ENCODE measurements at places on chromosomes 6 and 20.

GRCh38 chr6:79117752-79118151 is 39.7 kb upstream of the PHIP start:
- DNase-seq: no peak

DNA sequence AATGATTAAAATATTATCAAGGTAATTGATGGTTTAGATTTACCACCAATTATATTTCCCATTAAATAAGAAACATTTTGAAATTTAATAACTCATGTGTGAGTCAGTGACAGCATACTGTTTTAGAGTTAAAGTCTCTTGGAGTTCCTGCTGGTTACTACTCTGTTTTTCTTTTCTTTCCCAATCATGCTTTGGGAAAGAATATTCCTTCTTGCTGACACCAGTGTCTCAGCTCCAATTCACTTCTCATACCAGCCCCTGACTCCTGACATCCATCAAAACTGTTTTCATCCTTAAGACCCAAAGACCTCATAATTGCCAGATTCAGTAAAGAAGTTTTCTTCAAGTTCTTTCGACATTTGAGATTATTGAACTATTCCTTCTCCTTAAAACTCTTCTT is 50.3 kb downstream of the AIG1 start:
- no peak for DNase-seq

DNA sequence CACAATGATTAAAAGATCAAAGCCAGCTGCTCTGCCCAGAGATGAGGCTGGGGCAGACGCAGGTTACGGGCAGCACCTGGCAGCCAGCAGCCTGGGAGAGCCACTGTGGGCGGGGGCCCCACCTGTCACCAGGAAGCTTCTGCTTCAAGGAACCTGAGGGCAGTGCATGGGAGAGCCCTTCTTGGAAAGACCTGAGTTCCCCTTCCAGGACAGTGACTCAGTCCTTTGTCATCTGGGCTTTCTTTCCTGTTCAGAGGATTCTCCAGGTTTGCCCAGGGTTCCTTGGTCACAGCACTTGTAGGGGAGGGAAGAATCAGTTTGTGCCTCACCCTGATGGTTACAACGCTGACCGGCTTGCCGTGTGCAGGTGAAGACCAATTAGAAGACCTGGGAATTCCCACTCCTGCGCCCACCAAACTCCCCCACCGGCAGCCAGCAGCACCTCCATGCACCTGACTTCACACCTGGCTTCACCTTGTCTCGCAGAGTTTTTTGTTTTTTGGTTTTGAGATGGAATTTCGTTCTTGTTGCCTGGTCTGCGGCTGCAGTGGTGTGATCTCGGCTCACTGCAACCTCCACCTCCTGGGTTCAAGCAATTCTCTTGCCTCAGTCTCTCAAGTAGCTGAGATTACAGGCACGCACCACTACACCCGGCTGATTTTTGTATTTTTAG is 2.0 kb downstream of the ZBP1 start:
- no peak for DNase-seq

GRCh38 chr6:49815166-49815565 is 28.1 kb upstream of the PGK2 start:
- DNase-seq: no peak

DNA sequence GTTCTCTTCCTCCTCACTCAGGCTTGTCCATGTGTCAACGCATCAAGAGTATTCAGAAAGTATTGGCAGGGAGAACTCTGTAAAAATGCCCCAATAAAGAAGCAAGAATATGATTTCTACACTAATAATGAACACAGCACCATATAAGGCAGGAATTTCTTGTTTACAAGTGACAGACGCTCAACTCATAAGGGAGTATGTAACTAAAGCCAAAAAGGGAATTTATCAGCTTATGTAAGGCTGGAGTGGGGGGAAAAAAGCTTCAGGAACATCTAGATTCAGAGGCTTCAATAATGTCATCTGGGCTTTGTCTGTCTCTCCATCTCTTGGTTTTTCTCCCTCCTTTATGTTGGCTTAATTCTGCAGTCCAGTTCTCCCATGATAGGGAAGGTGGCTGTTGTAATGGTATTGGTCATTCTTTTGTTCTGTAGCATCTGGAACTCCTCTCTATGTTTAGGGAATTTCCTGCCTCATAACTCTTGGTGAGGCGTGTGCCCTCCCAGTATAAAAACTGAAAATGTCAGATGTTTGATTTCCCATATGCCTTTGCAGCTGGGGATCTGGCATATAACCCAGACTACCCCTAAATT is 125.1 kb upstream of the COL21A1 start:
- no peak for DNase-seq

DNA sequence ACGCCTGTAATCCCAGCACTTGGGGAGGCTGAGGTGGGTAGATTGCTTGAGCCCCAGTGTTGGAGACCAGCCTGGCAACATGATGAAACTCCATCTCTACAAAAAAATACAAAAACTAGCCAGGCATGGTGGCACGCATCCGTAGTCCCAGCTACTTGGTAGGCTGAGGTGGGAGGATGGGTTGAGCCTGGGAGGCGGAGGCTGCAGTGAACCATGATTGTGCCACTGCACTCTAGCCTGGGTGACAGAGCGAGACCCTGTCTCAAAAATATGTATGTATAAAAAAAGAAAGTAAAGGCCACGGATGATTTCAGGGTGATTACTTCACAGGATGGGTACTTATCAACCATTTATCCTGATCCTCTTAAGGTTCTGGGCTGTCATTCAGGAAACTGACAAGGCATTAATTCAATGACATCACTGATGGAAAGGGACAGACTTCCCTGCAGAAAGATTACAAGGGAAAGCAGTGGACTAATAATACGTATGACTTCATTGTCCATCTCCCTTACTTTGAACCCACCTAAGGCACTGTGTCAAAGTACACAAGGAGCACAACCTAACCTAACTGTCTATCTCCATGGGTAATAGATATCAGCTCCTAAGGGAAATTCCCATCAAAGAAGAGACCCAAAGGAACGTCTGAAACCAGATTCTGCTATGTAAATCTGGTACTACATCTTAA is 61.2 kb downstream of the ZMYND8 start:
- no peak for DNase-seq

- peak; percentile 2 for DNase-seq
These were observed 10.2 kb downstream of the RPRD1B start for GRCh38 chr20:38043512-38044300.

- DNase-seq: no peak
These were observed 17.7 kb downstream of the LOC128125822 start for GRCh38 chr6:63589952-63590411.

GRCh38 chr6:81476881-81477280 is 275.6 kb downstream of the TENT5A start:
- no peak for DNase-seq

GRCh38 chr6:169048185-169048864 is 205.3 kb downstream of the THBS2 start:
- DNase-seq: no peak

DNA sequence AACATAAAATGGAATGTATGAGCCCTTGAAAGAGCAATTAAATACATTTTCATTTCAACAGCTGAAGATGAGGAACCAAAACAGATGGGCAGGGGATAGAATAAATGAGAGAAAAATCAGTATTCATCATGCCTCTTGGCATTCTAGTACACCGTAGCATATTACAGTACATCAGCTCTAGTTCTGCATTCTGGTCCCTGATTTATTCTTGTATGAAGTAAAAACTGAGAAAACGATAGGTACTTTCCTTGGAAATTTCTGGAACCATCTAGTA is 349.4 kb downstream of the ARHGAP18 start:
- DNase-seq: no peak

DNA sequence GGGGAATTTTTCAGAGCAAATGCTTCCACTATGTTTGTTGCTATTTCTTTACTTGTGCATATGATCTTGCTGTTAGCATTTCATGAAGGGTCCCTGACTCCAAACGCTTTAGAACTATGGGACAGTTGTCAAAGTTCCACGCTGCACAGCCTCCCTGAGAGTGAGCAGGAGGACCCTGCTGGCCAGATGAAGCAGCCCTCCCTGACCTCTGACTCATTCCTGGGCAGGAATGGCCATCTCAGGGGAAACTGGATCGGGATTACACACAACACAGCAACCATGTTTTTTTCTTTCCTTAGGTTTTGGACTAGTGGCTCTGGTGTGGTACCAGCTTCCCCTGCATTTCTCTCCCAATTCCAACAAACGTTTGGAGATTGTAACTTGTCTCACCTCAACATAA is 710.9 kb upstream of the AGPAT4 start:
- DNase-seq: no peak

DNA sequence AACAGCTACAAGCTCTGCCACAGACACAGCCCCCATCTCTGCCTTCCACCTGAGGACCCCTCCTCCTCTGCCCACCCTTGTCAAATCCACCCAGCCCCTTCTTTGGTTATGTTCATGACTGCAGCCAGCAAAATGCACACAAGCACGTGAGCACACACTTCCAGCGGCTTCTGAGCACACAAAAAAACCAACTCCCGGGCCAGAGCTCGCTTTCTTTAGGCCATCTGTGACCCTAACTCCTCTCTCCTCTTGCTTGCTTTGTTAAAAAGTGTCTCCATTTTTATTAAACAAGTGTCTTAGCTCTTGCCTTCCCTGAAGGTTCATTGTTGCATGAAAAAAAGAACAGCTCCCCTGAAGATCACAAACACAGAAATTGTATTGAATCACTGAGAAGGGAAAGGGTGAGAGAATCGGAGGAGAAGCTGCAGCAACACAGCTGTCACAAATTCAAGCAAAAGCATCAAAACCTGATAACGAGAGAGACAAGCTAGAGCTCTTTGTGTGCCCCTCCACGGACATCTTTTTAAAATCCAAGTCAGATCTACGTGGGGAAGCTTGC is 142.1 kb downstream of the CD83 start:
- DNase-seq: no peak

GRCh38 chr6:138103871-138104270 is 3.3 kb downstream of the PERP start:
- no peak for DNase-seq

- no peak for DNase-seq
These were observed 288.1 kb upstream of the SUPT3H start for GRCh38 chr6:45665859-45666258.

GRCh38 chr6:160730911-160731310 is 28.9 kb downstream of the PLG start:
- DNase-seq: no peak

DNA sequence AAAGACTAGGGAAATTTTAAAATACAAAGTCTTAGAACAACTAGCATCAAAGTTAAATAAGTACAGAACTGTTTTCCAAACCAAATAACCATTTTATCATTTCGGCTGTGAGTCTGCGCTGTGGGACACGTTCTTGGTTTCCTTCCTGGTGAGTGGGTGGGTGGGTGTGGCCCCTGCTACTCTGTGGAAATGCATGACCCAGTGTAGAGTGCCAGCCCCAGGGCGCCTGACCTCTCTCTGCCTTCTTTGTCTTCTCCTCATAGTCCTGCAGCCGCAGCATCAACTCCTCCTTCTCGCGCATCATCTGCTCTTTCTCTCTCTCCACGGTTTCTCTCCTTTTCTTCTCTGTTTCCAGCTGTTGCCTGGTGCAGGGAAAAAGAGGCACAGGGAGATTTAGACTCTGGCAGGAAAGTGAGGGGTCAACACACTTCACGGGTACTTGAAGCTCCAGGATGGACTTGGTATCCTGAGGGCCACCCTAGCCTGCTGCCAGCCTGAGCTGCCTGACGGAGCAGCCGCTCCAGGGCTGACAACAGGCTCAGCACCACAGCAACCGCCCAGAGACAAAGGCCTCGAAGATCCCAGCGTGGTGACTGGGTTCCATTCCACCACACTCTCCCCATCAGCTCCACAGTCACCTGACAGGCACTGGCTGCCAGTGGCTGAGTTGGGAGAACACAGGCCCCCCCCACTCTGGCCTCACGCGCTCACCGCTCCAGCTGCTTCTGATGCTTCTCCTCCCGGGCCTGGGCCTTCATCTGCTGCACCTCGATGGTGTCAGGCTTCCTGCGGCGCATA is 48.4 kb downstream of the EZR start:
- DNase-seq: no peak

Measured in stimulated activated CD8-positive, alpha-beta memory T cell treated with anti-CD3 and anti-CD28 coated beads, Interleukin-15, amount 100 ng/mL, for 48 hours (primary cell).